ENCODE measurements at places on chromosomes 12 and 14.

DNA sequence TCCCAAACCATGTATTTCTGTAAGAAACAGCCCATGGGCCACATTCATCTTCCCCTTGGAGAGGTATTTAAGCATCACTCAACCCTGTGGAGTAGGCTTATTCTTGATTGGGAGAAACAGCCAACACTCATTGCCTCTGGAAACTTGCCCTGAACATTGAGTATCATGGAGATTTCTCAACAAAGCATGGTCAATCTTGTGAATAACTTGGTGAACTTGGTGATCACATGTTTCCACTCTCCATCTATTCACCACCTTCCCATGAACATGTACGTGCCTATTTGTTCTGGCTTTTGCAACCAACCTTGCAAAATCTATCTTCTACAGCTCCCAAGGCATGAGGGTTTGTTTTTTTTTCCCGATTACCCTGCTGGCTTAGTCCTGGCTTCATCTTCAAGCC, 163.2 kb downstream of the PAH start:
- DNase-seq: no peak

- no peak for DNase-seq
Measured at GRCh38 chr12:57220770-57221168, 4.2 kb downstream of the NXPH4 start.

- DNase-seq: no peak
Measured at GRCh38 chr14:28502517-28502916, 264.1 kb upstream of the FOXG1 start.

DNA sequence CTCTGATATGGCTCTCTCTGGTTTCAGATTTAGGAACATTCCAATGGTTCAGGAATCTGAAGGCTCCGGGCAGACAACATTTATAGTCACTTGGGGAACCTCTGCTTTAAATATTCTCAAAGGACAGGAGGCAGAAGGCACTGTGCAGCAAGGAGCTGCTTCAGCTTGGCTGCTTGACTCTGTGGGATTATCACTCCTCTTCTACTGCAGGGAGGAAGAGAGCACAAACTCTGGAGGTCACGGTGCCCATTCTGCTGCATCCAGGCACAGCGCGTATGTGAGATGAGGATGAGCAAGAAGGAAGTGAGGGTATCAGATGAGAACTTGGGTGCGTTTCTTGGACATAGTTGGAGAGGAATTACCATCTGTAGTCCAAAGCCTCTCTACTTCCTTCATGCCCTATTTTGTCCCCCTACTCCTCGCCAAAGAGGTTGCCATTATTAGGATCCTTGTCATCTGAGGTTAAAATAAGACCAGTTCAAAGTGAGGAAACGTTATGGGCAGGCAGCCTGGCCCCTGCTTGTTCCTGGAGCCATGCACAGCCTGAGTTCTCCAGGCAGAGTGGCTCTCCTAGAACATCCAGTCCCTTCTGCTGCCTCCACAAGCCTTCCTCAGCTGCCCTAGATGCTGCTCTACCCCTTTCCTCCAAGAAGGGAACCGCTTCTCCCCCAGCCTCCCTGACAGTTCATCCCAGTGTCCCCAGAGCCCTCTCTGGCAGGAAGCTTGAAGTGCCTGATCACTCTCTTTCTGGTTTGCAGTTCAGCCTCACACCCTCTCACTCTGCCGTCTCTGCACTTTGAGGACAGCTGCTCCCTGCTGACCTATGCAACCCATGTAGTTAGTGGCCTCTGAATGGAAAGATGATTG, 12.5 kb downstream of the FGF6 start:
- no peak for DNase-seq

- DNase-seq: no peak
Measured at GRCh38 chr14:23154964-23155587, 28.4 kb downstream of the SLC7A8 start.

- peak; percentile 71 for DNase-seq
Measured at GRCh38 chr14:92914087-92914656, 8.8 kb upstream of the CHGA start.

DNA sequence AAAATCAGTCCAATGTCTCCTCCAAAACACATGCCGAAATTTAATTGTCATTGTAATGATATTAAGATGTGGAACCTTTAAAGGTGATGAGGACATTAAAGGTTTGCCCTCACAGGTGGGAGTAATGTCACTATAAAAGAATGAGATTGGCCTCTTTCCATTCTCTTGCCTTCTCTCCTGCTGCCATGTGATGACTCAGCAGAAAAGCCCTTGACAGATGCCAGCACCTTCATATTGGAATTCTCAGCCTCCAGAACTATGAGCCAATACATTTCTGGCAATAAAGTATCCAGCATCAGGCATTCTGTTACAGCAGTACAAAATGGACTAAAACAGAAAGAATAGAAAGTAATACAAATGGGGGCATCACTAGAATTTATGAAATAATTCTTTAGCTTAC, 609.7 kb downstream of the SLC16A7 start:
- DNase-seq: no peak

- DNase-seq: no peak
Measured at GRCh38 chr12:94717656-94718055, 67.3 kb upstream of the TMCC3 start.

GRCh38 chr12:24955389-24955788, 6.5 kb upstream of the BCAT1 start:
- peak; percentile 31 for DNase-seq

DNA sequence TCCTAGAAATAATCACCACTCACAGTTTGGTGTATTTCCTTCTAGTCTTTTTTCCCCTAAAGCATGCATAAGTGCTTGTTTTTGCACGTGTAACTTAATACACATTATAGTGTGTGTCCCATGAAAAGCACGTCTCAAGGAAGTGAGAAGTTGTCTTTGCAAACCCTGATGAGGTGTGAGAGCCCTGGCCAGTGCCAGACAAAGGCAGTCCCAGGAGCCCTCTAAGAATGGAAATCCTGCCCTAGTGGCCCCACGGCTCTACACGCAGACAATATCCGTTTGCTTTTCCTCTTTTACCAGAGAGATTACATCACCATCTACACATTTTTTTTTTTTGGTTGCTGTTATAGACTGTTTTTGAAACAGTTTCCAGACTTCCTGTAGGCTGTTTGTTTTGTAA, 85.5 kb upstream of the FZD10 start:
- DNase-seq: no peak

GRCh38 chr12:7642876-7643309, 22.8 kb downstream of the APOBEC1 start:
- peak; percentile 62 for DNase-seq

DNA sequence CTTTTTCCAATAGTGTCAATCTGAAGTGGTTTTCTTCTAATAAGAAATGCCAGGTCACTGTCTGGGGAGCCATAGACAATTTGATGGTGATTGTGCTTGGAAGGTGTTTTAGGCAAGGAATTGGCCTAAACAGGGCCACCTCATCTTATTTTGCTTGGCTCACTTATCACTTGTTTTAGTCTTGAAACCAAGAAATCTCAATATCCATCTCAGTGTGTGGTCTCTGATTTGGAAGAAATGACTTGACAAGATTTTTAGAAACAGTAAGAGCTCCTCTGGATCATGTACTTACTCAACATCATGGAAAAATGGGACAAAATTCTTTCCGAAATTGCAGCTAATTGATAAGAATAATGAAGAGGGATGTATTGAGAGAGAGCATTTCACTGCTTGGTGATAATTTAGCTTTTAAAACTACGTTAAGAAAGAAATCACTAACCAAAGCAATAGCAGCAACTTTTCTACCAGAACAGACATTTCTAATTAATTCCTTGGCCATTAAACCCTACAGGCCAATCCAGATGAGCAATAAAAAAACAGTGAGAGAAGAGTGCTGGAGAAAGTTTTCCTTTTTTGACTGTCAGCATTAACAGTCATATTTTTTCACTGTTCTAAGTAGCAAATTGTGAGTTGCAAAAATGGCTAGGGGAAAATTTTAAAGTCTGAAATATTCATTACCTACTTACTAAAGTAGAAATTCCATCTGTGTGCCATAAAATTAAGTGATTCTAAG, 157.3 kb downstream of the AEBP2 start:
- DNase-seq: no peak

- DNase-seq: no peak
Measured at GRCh38 chr12:109192358-109192757, 76.0 kb downstream of the ACACB start.

- no peak for DNase-seq
Measured at GRCh38 chr12:89087149-89087825, 265.0 kb downstream of the DUSP6 start.

GRCh38 chr12:46187023-46187422, 81.8 kb downstream of the SLC38A1 start:
- no peak for DNase-seq

DNA sequence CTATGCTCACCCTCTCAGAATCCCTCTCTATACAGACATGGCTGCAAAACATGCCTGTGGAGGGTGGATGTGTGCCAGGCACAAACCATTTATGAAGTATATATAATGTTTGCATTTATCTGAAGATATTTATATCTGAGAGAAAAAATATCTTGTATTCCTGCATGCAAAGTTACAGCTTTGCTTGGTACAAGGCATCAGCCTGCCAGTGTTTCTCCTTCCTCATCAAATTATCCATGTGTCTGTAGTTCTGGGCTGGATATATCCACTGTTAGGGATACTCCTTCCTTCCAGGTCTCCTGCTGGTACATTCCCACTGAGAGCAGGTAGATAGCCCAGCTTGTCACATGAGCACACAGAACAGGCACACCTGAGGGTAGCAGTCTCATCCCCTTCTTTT, 12.0 kb downstream of the HOXC4 start:
- no peak for DNase-seq

GRCh38 chr12:123076604-123077297, 74.1 kb downstream of the PITPNM2 start:
- DNase-seq: peak; percentile 80

- no peak for DNase-seq
Measured at GRCh38 chr14:69816216-69816615, 19.2 kb upstream of the SLC10A1 start.

DNA sequence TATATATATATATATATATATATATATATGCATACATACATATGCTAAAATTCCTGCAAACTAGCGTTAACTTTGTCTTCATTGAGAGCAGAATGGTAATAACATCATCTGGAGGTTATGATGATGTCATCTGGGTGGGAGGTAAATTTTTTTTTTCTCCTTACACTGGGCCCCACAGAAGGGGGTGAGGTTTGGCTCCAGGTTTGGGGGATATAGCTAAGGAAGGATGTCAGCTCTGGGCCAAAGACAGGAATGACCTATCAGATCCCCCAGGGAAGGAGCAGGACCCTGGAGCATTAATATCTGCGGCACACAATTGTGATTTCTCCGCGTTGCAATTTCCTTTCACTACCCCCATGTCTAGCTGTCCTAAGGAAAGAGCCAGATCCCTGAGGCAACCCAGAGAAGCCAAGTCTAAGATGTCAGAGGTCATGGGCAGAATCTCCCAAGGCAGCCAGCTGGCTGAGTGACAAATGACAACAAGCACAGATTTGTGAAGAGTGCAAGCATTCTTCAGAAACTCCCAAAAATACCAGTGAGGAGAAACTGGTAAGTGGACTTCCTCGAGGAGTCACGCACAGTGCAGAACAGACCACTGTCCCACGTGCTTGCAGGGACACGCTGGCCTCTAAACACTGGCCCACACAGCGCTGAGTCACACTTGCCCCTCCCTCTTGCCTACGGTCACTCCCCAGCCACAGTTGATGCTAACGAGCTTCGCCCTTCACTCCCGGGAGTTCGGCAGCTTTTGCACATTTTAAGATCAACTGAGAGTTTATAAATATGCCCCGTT, 9.9 kb downstream of the UBC start:
- DNase-seq: no peak

GRCh38 chr12:72110937-72111650, 161.1 kb upstream of the TRHDE start:
- DNase-seq: no peak

DNA sequence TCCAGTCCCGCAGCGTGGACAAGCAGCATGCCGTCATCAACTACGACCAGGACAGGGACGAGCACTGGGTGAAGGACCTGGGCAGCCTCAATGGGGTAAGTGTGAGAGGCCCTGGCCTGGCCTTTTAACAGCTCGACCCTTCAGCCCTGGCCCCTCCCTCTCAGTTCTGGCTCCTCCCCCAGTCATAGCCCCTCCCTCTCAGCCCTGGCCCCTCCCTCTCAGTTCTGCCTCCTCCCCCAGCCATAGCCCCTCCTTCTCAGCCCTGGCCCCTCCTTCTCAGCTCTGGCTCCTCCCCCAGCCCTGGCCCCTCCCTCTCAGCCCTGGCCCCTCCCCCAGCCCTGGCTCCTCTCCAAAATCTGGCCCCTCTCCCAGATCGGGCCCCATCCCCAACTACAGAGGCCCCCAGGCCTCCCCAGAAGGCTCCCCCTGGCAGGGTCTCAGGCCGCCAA, 11.2 kb downstream of the CEP170B start:
- peak; percentile 42 for DNase-seq

DNA sequence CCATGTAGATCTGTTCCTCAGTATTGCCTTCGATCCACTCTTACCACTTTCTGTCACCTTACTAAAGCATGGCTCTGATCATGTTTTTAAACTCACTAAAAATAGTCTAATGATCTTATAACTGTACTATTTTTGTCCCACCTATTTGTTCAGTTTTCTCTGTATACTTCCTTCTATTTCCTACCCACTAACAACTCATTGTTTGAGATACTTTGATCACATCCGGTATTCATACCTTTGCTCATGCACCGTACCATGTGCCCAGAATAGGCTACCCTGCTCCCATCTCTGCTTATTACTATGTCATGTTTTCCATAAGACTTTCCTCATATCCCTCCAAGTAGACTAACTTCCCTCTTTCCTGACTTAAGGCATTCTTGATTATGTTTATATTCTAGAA, 128.6 kb downstream of the MED13L start:
- DNase-seq: no peak

- no peak for DNase-seq
Measured at GRCh38 chr12:91871751-91872150, 273.9 kb downstream of the BTG1 start.

DNA sequence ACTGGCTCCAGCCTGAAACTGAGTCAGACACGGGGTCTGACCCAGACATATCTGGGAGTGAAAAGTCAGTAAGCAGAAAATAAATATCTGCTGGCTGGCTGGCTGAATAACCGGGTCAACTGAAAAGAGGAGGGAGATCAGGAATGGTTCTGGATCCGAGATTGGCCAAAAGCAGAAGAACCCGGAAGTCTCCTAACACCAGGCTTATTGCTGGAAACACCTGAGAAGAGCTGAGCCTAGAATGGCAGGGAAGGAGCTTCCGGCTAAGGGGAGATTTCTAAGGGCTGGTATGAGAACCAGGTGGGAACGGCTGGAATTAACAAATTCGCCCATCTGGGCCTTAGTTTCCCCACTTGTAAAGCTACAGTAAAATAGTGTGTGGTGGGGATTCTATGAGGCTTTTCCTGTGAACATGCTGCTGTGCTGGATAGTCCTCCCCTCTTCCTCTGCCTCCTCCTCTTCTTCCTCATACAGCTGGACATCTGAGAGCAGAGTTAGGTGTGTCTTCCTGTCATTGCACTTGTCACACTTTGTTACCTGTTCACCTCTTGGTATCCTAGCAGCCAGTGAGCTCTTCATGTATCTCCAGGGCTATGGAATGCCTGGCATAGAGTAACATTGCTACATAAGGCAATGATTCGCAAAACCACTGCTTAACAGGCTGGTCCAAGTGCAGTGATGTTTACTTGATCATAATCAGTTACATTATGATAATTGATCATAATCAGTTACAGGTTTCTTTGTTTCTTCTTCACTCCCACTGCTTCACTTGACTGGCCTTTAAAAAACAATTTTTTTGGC, 2.0 kb upstream of the SHMT2 start:
- DNase-seq: no peak

GRCh38 chr14:92487513-92488133, 26.0 kb upstream of the RIN3 start:
- no peak for DNase-seq
